Muscle of leg (tissue), 16 donors: ENCODE measurements at places on chromosomes 16 and 17. TPM values are rescaled to one million over a fixed set of nuclear protein-coding genes. Genes with fewer than 3 reads are reported as not detected.
A peak's percentile ranks its signal among the peaks of the same experiment; 100 is the strongest.

Gene SLC13A2
- not detected for total RNA-seq

DNA sequence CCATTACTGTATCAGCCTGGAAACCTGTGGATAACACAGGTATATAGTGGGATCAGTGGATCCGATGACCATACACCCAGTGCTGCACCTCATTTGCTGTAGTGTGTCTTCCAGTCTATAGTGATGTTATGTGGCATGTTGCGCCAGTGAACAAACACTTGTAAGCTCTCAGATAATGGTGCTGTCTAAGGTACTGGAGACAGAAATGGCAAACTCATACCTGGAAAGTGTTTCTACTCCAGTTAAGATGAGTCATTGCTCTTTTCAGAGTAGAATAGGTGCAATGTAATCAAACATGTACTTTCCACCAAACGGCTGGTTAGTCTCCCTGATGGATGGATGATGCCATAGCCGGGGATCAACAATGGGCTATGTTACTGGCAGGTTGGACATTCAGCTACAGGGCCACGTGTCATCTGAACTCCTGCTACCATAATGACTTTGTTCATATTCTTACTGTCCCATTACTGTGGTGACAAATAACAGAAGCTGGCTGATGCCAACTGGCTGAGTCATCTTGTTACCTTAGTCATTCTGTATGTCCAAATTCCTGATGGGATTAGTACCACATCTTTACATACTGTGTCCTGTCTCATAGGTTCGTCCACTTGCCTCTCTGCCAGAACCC lies 6.3 kb downstream of the CCL11 start:
- H3K4me1 ChIP-seq = peaks cover 20% of the 10 kb centered on the region
- no peak for DNase-seq
- H3K36me3 ChIP-seq = no peaks in the 10 kb centered on the region
- no peaks in the 10 kb centered on the region for H3K27me3 ChIP-seq
- H3K27ac ChIP-seq = no peak overlapping the region

DNA sequence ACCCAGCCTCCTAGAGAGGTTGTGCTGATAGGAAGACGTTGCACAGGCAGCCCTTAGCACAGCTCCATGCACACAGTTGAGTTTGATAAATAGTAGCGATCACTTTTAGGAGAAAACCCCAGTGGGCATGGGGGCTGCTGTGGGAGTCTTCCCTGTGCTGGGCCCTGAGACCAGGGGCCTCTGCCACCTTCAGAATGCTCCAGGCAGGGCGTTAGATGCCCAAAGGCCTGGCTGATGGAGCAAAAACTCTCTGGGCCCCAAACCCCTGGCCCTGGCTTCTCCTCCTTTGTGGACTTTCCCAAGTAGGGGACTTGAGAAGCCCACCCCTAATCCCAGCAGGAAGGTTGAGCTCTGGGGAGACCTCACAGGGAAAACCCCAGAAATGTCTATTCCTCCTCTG lies 14.3 kb upstream of the SLC4A1 start:
- H3K27me3 ChIP-seq = no peaks in the 10 kb centered on the region
- H3K4me1 ChIP-seq = peaks cover 12% of the 10 kb centered on the region
- no peak overlapping the region for H3K27ac ChIP-seq
- H3K36me3 ChIP-seq = no peaks in the 10 kb centered on the region
- DNase-seq = no peak

Gene TSNAXIP1
- total RNA-seq = 0.89 TPM

DNA sequence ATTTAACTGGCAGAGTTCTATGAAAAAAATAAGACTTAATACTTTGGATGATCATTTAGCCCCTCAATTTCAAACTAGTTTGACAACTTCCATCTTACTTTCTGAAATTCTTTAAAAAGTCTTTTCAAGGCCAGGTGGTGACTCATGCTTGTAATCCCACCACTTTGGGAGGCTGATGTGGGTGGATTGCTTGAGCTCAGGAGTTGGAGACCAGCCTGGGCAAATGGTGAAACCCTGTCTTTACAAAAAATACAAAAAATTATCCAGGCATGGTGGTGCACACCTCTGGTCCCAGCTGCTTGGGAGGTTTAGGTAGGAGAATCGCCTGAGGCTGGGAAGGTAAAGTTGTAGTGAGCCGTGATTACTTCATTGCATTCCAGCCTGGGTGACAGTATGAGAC lies 154.4 kb downstream of the TANC2 start:
- H3K36me3 ChIP-seq = no peaks in the 10 kb centered on the region
- H3K27me3 ChIP-seq = no peaks in the 10 kb centered on the region
- DNase-seq = no peak
- no peak overlapping the region for H3K27ac ChIP-seq
- no peaks in the 10 kb centered on the region for H3K4me1 ChIP-seq

GRCh38 chr16:31083981-31084380 lies 4.8 kb downstream of the PRSS53 start:
- H3K4me3 ChIP-seq = peak overlapping the region; percentile 34
- DNase-seq = no peak
- H3K27ac ChIP-seq = peak overlapping the region; percentile 82
- no peaks in the 10 kb centered on the region for H3K27me3 ChIP-seq
- peaks cover 73% of the 10 kb centered on the region for H3K4me1 ChIP-seq
- peaks cover 76% of the 10 kb centered on the region for H3K36me3 ChIP-seq

GRCh38 chr16:634996-635395 lies 1.1 kb downstream of the METTL26 start:
- H3K27ac ChIP-seq = no peak overlapping the region
- H3K36me3 ChIP-seq = peaks cover 18% of the 10 kb centered on the region
- H3K27me3 ChIP-seq = no peaks in the 10 kb centered on the region
- peaks cover 35% of the 10 kb centered on the region for H3K4me1 ChIP-seq

- no peak for DNase-seq
- no peak overlapping the region for H3K27ac ChIP-seq
- H3K27me3 ChIP-seq = no peaks in the 10 kb centered on the region
- peaks cover 2% of the 10 kb centered on the region for H3K4me1 ChIP-seq
Measured at GRCh38 chr16:64629622-64630021, 492.2 kb downstream of the CDH11 start.

Gene ETV4
- total RNA-seq = 4.0 TPM

DNA sequence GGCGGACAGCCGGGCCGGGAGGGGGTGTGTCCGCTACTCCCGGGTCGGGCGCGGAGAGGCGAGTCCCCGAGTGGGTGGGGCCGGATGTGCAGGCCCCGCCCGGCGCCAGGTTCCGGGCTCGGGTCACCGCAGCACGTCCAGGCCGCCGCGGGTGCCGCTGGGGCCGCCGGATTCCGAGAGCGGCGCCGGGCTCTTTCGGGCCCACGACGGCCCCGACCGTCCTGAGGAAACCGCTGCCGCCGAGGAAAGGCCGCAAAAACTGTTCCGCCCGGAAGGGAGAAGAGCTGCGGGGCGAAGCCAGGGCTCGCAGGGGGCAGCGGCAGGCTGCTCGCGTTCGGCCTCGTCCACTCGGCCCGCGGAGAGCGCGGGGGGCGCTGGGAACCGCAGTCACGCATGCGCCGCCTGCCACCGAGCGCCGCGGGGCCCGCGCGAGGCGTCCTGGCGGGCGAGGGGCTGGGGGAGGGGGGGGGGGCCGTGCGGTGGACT lies at the start of gene ZKSCAN2:
Gene ZKSCAN2, minus strand, starts transcription at position 376 of the 486 bp plus-strand sequence. CDS start 718 bp downstream, outside the sequence.
- H3K36me3 ChIP-seq = peaks cover 20% of the 10 kb centered on the region
- peaks cover 17% of the 10 kb centered on the region for H3K4me1 ChIP-seq
- no peaks in the 10 kb centered on the region for H3K27me3 ChIP-seq
- peak within 1 kb of the TSS; percentile 98 for H3K27ac ChIP-seq
- peak within 1 kb of the TSS; percentile 85 for H3K4me3 ChIP-seq
- DNase-seq = peak; percentile 95

GRCh38 chr16:5615868-5616642 lies 518.5 kb upstream of the EEF2KMT start:
- peaks cover 5% of the 10 kb centered on the region for H3K4me1 ChIP-seq
- H3K36me3 ChIP-seq = no peaks in the 10 kb centered on the region
- H3K27me3 ChIP-seq = peaks cover 6% of the 10 kb centered on the region
- peak; percentile 51 for DNase-seq
- H3K27ac ChIP-seq = no peak overlapping the region

Gene UTS2R
- total RNA-seq = 2.2 TPM

- H3K36me3 ChIP-seq = no peaks in the 10 kb centered on the region
- H3K4me3 ChIP-seq = no peak within 1 kb of the TSS
- peaks cover 48% of the 10 kb centered on the region for H3K27me3 ChIP-seq
Measured at GRCh38 chr17:44655983-44656710, at the start of gene MEIOC. Gene MEIOC, plus strand, starts transcription at chr17:44656468. Its CDS starts 146 bp downstream, at chr17:44656614.

Gene ATP2A3
- total RNA-seq = 2.5 TPM

GRCh38 chr17:31393749-31394146 lies 2.3 kb downstream of the RAB11FIP4 start:
- no peak overlapping the region for H3K27ac ChIP-seq
- peaks cover 8% of the 10 kb centered on the region for H3K4me1 ChIP-seq

DNA sequence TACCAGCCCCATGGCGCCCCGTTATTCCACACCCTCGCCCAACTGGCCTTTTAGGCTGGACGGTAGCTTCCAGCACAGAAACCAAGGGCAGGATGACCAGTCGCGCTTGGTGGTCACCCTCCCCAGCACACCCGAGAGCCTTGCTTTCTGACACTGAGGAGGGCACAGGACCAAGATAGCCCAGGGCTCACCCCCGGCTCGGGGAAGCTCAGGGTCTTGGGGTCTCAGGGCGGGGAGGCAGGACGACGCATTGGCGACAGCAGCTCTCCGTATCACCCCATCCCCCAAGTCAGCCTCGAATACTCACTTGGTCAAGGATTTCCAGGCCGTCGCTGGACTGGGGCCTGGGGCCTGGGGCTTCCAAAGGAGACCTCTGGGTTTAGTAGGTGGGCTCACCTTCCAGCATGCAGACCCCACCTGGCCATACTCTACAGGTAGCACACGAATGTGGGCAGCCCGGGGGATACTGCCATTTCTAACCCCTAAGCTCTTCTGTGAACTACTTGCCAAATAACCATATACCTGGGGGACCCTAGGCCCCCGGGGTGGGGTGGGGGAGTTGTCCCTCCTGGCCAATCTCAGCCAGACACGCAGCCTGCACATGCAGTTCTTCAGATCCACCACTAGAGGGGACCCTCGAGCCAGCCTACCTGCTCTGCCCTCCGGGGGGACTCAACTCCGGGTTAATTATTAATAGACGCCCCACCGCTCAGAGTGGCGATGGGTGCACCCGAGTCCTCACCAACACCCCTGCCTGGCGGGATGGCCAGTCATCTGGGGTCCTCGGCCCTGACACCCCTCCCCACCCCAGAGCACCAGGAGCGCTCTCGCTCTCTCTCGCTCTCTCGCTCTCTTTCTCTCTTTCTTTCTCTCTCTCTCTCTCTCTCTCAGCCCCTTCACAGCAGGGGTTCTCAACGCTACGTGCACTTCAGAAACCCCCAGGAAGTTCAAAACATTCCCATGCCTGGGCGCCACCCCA lies 30.0 kb downstream of the TBC1D16 start:
- peak; percentile 56 for DNase-seq
- H3K4me3 ChIP-seq = no peak overlapping the region
- no peaks in the 10 kb centered on the region for H3K27me3 ChIP-seq
- H3K27ac ChIP-seq = no peak overlapping the region
- H3K36me3 ChIP-seq = peaks cover 46% of the 10 kb centered on the region

DNA sequence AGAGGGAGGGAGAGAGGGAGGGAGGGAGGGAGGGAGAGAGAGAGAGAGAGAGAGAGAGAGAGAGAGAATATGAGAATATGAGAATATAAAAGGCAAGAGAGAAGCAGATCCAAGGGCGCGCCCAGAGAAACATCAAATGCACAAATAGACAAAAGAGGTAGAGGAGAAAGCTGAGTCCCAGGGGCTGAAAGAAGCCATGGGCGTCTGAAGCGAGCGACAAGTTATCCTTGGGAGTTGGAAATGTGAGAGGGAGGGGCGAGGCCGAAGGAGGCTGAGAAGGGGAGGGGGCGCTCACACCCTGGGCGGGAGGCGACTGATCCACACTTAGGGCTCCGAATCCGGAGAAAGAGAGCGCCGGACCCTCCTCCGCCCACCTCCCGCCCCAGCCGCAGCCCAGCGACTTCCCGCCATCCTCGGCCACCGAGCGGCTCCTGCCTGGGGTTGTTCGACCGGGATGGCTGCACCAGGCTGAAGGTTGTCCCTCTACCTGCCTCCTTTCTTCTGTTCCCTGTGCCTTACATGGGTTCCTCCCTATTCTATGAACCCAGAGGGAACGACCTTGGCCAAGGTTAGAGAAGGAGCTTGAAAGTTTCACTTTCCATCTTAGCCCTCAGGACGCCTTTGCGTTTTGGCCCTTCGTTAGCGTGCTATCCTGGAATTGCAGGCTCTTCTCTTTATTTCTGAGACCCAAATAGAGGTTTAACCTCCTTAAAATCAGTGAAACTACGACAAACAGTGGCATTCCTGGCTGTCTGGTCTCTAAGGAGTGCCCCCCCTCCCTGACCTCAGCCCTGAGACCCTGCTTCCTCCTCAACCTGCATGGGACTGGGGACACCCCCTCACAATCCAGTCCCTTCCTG lies 21.2 kb upstream of the HOXB9 start:
- H3K4me1 ChIP-seq = peaks cover 8% of the 10 kb centered on the region
- peaks cover 76% of the 10 kb centered on the region for H3K27me3 ChIP-seq
- no peaks in the 10 kb centered on the region for H3K36me3 ChIP-seq
- no peak overlapping the region for H3K27ac ChIP-seq

- peaks cover 22% of the 10 kb centered on the region for H3K4me1 ChIP-seq
- no peaks in the 10 kb centered on the region for H3K36me3 ChIP-seq
- peak; percentile 50 for DNase-seq
- H3K4me3 ChIP-seq = peak overlapping the region; percentile 72
Measured at GRCh38 chr16:65123396-65124211, 1.7 kb upstream of the CDH11 start.

DNA sequence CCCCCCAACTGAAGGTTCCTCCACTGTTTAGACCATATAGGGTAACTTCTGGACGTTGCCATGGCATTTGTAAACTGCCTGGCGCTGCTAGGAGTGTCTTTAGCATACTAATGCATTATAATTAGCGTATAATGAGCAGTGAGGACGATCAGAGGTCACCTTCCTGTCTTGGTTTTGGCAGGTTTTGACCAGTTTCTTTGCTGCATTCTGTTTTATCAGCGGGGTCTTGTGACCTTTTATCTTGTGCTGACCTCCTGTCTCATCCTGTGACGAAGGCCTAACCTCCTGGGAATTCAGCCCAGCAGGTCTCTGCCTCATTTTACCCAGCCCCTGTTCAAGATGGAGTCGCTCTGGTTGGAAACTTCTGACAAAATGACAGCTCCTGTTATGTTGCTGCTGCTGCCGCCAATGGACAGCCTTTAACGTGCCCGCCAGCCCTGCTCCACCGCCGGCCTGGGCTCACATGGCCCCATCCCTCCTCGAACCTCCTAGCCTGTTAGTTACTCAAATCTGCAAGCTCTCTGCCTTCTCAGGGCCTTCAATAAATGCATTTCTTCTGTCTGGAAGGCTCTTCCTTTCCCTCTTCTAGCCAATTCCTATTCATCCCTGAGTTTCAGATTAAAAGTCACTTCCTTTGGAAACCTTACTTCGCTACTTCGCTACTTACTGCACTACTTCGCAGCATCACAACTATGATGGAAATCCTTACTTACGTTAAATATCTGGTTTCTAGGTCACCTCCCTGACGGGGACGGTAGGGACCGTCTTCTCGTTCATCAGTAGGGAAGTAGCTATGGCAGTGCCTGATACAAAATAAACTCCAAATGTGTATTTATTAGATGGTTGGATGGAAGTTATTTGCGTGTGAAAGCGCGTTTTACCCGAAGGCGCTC lies 640 bp upstream of the NAGLU start:
- peaks cover 33% of the 10 kb centered on the region for H3K4me1 ChIP-seq
- peak overlapping the region; percentile 89 for H3K27ac ChIP-seq
- no peak for DNase-seq

Gene MYH1
- 3.4 TPM for total RNA-seq

- H3K4me1 ChIP-seq = no peaks in the 10 kb centered on the region
- no peaks in the 10 kb centered on the region for H3K27me3 ChIP-seq
- peaks cover 7% of the 10 kb centered on the region for H3K36me3 ChIP-seq
- DNase-seq = no peak
- H3K4me3 ChIP-seq = no peak overlapping the region
Measured at GRCh38 chr17:60631119-60631518, 31.1 kb downstream of the PPM1D start.

Gene TBC1D26
- total RNA-seq = 0.31 TPM
